Activated T-helper 1 cell treated with anti-CD3 and anti-CD28 coated beads, Interleukin-12 subunit alpha, Interleukin-12 subunit beta, Interleukin-2, Interleukin-4 antibody, amounts not matched to agents 30 ng/mL and 10 ng/mL and 1 ng/mL, durations not matched to agents 14 hours and 24 hours and 36 hours (primary cell): ENCODE measurements at places on chromosomes 16 and 17. TPM values are rescaled to one million over a fixed set of nuclear protein-coding genes. Genes with fewer than 3 reads are reported as not detected.

DNA sequence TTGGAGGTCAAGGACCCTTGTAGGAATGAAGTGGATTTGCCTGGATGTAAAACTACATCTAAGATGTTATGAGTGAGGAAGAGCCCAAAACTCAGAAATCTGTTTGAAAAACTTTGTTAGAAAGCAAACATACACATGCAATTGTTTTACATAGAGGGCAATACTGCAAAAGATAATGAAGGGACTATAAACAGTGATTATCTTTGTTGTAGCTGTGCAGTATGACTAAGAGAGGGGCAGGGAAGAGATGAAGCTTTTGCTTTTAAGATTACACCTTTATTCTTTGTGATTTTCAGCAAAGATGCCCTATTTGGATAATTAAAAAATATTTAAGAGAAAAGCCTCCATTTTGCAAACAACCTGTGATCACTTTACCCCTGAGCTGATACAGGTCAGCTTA, 839.9 kb upstream of the RBFOX1 start:
- DNase-seq: no peak

DNA sequence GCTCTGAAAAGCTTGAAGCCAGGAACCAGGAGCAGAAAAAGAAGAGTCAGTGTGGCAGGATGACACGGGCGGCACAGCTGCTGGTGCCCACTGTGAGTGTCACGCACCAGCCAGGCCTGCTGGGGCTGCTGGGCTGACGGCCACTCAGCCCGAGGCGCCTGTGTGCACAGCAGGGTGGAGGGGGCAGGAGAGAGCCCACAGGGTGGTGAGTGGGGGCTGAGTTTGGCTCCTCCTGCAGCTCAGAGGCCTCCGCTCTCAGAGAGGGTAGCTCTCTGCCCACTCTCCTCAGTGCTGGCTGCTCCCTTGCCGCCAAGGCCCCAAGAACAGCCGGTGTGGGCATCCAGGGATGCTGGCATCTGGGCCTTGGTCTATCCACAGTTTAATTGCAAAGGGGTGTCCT, 59.6 kb downstream of the GSG1L start:
- DNase-seq: no peak

- no peak for DNase-seq
Measured at GRCh38 chr17:45722161-45722560, 62.0 kb upstream of the CRHR1 start.

DNA sequence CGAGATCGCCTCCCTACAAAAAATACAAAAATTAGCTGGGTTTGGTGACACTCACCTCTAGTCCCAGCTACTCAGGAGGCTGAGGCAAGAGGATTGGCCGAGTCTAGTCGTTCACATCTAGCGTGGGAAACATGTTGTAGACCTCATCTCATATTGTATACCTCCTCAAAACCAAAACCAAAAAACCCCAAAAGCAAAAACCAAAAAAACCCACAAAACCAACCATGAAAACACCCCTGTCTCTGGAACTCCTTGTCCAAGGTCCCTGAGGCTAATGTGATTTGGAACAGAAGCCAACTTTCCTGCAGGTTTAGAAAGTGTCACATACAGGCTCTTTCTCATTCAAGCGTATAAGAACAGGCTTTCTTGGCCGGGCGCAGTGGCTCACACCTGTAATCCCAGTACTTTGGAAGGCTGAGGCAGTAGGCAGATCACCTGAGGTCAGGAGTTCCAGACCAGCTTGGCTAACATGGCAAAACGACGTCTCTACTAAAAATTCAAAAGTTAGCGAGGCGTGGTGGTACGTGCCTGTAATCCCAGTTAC, 29.0 kb downstream of the RAB11FIP3 start:
- DNase-seq: no peak

GRCh38 chr17:67784364-67785121, 40.8 kb upstream of the BPTF start:
- DNase-seq: no peak

GRCh38 chr16:86714166-86714565, 135.8 kb downstream of the FOXL1 start:
- DNase-seq: no peak

GRCh38 chr17:36592716-36593321, 1.1 kb downstream of the DHRS11 start:
- no peak for DNase-seq

GRCh38 chr17:50871364-50871763, 5.2 kb upstream of the TOB1 start:
- DNase-seq: peak; percentile 59

GRCh38 chr16:26197707-26198106, 505.9 kb downstream of the HS3ST4 start:
- no peak for DNase-seq

DNA sequence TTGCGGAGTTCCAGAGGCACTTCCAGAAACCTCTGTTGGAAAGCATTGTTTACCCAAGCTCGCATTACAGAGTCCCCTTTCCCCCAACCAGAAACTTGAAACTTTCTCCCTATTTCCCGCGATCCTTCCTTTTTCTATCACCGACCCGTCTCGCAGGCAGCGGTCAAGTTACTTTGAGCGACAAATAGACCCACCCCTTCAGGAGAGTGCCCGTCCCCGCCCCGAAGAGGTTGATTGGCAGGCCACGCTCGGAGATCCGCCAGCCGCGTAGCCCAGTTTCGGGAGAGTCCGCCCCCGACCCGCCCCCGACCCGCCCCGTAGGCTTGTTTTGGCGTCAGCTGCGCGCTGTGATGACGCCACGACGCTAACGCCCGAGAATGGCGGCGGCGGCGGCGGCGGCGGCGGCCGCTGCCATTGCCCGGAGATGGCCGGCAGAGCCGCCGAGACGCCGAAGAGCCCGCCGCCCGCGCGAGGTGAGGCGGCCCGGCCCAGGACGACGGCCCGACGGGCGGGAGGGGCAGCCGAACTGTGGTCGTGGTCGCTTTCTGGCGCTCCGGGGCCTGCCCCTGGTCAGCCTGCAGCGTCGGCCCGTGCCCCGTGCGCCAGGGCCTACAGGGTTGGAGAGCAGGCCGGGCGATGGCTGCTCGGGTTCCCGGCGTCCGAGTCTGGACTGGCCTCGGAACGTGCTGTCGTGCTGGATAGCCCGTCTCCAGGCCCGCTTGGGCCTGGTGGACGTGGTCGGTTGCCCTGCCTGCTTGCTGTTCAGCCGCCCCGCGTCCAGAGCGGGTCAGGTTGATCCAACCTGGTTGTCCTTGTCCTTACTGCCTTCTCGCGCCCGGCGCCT, at the start of gene PSKH1:
PSKH1 (plus strand) TSS at position 356 of the 844 bp plus-strand sequence. CDS start 15,496 bp downstream, outside the sequence.
- DNase-seq: peak; percentile 88

DNA sequence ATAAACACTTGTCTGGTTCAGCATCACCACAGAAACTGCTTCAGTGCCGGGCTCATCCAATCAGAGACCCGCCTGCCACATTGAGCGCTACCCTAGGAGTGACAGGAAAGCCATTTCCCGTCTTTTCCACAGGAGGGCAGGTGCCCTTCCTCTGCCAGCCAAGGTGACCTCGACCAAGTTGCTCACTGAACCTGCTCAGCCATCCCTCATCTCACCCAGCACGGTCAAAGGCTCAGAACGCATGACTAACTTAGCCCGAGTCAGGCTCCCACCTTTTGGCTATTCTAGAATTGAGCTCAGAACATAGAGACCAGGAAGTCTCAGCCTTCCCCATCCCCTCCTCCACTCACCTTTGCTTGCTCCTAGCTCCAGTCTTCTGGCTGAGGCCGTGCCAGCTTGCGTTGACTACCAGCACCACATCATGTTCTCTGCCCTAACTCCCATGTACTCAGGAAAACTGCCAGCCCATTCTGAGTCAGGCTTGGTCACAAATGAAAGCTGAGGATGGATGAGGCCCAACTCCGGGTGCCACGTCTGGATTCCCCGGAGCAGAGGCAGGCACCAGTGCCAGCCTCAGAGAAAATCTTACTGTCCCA, 15.6 kb downstream of the MRPS23 start:
- DNase-seq: no peak

GRCh38 chr17:72423718-72424117, 302.9 kb downstream of the SOX9 start:
- DNase-seq: no peak

DNA sequence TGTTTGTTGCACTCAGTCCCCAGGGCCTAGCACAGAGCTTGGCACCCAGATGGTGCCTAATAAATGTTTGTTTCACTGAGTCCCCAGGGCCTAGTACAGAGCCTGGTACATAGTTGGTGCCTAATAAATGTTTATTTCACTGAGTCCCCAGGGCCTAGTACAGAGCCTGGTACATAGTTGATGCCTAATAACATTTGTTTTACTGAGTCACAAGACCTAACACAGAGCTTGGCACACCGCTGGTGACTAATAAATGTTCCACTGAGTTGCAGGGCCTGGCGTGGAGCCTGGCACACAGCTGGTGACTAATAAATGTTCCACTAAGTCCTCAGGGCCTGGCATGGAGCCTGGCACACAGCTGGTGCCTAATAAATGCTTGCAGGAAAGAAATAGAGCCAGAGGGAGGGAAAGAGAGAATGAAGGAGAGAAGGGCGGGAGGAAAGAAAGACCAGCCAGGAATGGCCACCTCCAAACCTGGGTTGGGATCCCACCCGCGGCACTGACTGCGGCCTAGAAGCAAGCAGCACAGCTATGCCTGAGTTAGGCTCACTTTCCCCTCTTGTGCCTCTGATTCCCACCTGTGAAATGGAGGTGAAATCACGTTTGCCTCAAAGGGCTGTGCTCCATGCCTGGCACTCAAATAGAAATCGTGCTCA, 7.5 kb downstream of the SLC5A11 start:
- no peak for DNase-seq

GRCh38 chr17:72392056-72393010, 271.5 kb downstream of the SOX9 start:
- no peak for DNase-seq

The TEX14 gene
- 0.13 and 0.17 TPM in 2 replicates for total RNA-seq

The KCNH6 gene
- not detected in 2 replicates for total RNA-seq

The NPIPB6 gene
- total RNA-seq: 2.6 and 4.1 TPM in 2 replicates

The KAT2A gene
- total RNA-seq: 70.8 and 76.9 TPM in 2 replicates
